ENCODE measurements at places on chromosomes 12 and 14.

GRCh38 chr12:32477714-32478113, 78.4 kb downstream of the FGD4 start:
- no peak for DNase-seq

DNA sequence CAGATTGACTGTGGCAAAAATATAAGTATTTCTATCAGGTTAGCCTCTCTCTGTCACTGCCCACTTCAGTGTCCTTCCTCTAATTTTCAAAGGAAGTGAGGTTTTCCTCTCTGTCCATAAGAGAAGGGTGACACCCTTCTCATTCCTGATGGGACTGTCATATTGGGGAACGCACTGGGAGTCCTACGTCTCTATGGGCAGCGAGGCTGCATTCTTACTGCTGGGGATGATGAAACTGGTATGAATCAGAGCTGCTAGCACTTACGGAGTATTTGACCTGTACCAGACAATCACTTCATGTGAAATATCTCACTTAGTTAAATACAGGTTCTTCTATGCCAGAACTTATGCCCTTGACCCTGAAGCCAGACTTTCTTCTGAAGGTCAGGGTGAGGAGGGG, 436.3 kb downstream of the DPF3 start:
- DNase-seq: no peak

GRCh38 chr14:102493585-102493984, 16.0 kb downstream of the ANKRD9 start:
- DNase-seq: no peak

DNA sequence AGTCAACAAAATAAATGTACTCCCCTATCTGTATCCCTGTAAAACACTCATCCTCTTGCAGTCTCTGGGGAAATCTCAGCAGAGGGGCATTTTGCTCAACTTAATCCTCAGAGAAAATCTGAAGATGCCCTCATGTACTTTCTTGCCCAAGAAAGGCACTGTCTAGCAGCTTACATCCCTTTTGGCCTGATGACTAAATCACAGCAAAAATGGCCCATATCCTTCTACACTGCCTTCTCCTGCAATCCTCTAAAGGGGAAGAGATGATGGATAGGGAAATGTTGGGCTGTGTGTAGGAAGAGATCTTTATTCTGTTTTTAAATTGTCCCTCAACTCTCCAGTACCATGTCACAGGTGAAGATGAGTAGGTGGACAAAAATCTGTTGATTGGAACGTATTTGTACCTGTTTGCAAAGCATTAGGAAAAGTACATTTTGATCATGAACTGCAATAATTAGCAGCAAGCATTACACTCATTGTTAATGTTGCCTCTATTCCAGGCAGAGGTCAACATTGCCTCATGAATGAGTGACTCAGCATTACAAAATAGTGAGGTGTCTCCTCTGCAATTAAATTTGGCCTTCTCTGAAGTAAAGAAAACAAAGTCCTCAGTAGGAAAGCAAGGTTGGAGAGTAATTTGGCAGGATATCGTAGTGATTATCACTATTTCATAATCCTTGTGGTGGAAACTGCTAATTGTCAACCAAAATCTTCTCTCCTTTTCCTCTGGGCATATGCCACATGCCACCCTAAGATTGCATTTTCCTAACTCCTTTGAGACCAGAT, 172.4 kb upstream of the CAND1 start:
- no peak for DNase-seq

DNA sequence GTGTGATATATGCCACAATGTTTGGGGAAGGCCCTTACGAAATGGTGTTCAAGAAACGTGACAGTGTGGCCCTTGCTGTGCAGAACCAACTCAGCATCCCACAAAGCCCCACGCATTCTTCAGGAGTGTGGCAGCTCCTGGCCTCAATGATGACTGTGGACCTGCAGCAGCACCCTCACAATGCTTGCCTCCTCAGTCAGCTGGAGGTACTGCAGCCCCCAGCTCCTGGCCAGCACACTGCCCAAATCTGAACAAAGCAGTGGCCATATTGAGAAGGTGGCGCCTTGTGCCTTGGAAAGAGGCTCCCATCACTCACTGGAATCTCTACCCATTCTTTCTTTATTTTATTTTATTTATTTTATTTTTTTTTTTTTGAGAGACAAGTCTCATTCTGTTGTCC, 10.4 kb downstream of the POLE2 start:
- DNase-seq: no peak

DNA sequence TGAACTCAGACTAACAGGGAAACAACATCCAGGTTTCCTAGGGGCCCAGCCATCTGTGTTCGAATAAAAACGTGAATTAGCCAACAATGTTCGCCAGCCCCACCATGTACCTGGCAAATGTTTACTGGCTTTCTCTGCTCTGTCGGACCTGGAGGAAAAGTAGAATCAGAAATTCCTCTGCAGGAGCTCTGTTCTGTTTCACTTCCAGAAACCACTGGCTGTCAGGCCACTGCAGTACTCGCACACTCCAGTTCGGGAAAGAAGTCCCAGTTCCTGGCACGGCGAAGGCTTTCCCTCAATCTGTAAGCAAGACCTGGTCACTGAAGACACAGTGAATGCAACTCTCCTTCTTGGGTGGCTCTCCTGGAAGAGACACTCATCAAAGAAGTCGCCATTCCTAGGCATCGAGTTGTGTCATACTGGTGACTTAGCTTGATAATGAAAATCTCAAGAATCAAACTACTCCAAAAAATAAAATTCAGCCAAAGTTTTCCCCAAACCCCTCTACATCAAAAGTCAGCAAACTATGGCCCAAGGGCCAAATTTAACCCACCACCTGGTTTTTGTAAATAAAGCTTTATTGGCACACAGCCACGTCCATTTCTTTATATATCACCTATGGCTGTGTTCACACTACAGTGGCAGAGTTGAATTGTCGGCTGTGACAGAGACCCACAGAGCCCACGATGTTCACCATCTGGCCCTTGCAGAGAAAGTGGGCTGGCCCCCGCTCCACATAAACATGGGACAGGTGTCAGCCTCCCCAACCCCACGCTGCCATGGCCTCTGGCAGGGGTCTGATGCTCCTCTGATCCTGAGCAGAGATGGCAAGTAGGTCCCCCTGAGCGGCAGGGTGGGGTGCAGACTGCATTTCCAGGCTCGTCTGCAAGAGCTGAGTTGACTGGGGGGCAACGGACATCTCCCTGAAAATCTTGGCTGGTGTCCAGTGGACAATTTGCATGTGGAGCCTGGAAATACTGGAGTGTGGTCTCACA, 189.2 kb upstream of the DIO3 start:
- DNase-seq: no peak

DNA sequence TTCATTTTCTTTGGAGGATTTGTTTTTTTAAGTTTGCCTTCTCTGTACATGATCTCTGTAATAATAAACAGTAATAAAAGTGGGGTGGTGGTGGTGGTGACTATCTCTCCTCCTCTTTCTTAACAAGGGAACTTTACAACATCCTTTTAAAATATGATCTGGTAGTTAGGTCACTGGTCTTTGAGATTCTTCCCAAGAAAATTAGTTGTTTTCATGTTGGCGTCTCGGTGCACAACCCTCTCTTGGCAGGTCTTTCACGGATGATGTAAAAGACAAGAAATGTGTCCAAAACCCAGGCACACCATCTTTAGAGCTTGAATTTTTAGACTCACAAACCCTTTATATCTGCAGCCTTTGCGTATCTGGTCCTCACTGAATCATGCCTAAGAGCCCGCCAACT, 488.5 kb upstream of the TBX3 start:
- DNase-seq: no peak

GRCh38 chr12:24900196-24900595, 48.7 kb downstream of the BCAT1 start:
- DNase-seq: no peak

- DNase-seq: no peak
These were observed 505.5 kb downstream of the NPAS3 start for GRCh38 chr14:33444136-33444535.

DNA sequence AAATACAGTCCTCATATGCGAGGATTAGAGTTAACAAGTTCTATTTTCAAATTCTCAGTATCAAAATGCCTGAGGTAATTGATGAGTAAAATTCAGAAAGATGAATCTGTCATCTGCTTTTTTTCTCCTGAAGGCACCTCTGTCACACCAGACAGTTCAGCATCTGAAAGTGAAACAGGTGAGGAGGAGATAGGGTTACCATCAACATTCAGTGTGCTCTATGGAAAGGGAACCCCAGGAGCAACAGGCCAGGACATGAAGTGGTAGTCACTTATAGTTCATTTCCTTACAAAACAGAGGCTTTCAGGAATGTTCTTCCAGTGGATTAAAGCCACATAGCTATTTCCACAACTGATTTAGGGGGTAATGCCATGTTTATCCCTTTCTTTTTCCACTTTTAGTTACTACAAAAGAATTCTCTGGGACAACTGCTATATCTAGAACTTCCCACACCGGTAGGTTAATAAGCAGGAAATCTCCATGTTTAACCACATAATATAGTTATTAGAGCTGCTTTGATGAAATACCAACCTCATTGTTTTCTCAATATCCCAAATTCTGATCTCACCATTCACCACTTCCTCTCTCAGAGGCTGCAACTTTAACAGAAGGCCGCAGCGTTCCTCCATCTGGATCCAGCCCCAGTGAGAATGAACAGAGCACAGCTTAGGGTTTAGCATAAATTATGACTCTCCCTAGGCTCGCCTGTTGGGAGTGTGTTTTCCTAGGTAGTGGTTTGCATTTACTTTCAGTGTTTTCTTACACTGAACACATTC, 177.0 kb upstream of the CNTN1 start:
- no peak for DNase-seq

- no peak for DNase-seq
These were observed 36.3 kb upstream of the OAS1 start for GRCh38 chr12:112870267-112870980.

GRCh38 chr14:71620401-71620800, 311.8 kb upstream of the RGS6 start:
- no peak for DNase-seq

DNA sequence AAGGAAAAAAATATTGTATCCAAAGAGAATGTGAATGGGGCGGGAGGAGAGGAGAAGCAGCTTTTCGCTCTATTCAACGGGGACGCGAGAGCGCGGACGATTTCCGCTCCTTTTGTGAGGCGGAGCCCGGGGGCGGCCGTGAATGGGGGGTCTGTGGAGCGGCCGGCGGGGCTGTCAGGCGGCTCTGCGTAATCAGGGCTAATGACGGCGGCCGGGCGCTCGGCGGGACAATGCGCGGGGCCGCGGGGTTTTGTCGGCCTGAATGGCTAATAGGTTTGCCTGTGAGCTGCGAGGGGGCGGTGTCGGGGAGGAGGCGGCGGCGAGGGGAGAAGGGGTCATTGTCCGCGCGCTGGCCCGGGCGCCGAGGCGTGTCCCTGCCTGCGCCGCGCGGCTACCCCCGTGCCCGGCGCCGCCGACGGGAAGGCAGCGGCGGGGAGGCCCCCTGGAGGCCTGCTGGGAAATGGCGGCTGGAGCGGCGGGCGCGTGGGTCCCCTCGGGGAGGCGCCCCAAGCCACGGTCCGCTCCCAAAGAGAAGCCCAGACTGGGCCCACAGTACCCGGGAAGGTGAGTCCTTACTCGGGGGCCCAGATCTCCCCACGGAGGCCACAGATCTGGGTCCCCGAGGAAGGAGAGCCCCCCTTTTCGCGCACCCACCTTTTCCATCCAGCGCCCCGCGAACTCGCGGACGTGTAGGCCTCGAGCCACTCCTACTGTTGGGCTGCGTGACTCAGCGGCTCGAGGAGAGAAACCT, 6.0 kb downstream of the SIX6 start:
- DNase-seq: peak; percentile 30

DNA sequence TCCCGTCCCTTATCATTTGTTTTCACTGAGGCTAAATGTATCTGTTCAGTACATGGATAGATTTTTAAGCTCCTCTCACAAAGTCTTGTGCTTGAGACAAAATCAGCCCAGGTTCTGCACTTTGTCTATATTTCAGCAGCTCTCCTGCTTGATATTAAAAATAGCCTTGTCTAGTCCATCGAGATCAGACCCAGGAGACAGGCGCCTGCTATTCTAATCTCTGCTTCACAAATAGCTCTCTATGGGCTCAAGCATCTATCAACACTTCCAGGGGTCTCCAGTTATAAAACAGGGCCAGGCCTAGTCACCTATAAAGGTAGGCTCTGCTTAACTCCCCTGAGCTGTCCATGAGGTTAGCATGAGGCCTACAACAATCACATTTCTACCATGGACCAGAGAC, 62.5 kb downstream of the ZFP36L1 start:
- no peak for DNase-seq

- DNase-seq: no peak
These were observed 29.2 kb downstream of the KCNA1 start for GRCh38 chr12:4938900-4939299.

GRCh38 chr12:107779077-107779831, 4.8 kb downstream of the ASCL4 start:
- DNase-seq: no peak

DNA sequence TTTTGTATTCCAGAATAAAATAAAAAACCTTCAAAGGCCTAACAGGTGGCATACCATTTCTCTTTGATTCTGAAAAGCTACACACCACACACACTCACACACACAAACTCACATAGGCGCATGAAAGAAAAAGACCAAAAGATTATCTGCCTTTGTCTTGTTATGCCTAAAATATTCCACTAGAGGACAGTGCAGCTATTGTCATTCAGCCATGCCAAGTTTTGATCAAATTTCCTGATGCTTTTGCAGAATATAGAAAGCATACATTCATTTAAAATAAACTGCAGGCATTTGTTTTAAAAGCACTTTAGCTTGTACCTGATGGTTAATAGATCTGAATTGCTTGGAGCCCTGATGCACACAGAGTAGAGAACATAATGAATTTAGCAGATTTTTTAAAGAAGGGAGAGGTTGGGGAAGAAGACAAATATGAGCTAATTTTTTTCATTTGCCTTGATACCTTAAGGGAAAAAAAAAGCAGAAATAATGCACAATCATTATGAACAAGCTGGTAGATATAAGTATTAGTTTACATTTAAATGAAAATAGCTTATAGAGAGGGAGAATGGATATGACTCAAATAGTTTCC, 1766.9 kb upstream of the SEL1L start:
- no peak for DNase-seq

GRCh38 chr12:124700810-124701592, 133.6 kb upstream of the NCOR2 start:
- DNase-seq: no peak

GRCh38 chr12:115990241-115990640, 287.3 kb downstream of the MED13L start:
- no peak for DNase-seq

DNA sequence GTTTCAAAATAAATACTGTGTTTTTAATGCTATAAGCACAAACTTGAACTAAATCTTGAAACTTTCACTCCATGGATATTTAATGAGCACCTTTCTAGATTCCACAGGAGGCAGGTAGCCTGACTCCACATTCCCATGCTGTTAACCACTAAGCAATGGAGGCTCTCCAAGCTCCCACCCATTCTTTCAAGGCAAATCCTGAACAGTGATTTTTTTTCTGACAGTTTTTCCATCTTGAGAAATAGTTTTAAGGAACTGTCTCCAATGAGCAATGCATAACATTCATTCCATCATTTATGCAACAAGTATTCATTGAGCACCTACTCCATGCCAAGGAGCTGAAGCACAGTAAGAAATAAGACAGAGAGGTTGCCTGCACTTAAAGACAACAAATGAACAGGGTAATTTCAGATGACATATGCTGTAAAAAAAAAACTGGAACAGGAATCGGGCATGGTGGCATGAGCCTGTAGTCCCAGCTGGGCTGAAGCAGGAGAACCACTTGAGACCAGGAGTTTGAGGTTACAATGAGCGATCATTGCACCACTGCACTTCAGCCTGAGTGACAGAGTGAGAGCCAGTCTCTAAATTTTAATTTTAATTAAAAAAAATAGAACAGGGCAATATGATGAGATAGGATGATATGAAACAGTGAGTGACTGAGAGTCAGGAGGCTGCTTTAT, 102.3 kb upstream of the CPSF6 start:
- no peak for DNase-seq
